ENCODE measurements at places on chromosomes 16 and 17.

DNA sequence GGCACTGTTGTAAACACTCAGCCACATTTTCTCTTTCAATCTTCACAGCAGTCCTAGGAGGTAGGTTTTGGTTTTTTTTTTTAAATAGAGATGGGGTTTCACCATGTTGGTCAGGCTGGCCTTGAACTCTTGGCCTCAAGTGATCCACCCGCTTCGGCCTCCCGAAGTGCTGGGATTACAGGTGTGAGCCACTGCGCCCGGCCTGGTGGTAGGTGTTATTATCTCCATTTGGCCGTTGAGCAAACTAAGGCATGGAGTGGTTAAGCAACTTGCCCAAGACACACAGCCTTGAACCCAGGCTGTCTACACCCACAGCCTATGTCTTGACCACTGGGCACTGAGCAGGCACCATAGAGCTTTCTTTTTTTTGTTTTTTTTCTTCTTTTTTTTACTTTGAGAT lies 8.6 kb downstream of the SGCA start:
- DNase-seq = no peak

GRCh38 chr16:74732707-74733350 lies 32.2 kb upstream of the MLKL start:
- no peak for DNase-seq

GRCh38 chr17:67401598-67402504 lies 24.8 kb downstream of the PITPNC1 start:
- no peak for DNase-seq

- DNase-seq = no peak
These were observed 55.2 kb upstream of the GOT2 start for GRCh38 chr16:58789351-58789750.

DNA sequence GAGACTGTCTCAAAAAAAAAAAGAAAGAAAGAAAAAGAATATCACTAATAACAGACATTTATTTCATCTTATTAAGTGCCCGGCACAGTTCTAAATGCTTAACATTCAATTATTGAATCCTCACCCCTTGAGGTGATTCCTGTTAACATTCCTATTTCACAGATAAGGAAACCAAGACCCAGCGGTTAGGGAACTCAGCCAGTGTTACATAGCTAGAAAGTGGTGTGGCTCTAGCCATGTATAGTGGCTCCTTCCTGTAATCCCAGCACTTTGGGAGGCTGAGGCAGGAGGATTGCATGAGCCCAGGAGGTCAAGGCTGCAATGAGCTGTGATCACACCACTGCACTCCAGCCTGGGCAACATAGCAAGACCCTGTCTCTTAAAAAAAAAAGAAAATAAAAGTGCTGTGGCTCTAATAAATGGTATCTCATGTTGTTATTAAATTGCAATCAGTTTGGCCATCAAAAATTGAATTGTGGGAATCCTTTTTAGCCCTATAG lies 28.1 kb downstream of the ZNRF1 start:
- DNase-seq = peak; percentile 62

- peak; percentile 81 for DNase-seq
These were observed 32.0 kb downstream of the KDM8 start for GRCh38 chr16:27235055-27235937.

DNA sequence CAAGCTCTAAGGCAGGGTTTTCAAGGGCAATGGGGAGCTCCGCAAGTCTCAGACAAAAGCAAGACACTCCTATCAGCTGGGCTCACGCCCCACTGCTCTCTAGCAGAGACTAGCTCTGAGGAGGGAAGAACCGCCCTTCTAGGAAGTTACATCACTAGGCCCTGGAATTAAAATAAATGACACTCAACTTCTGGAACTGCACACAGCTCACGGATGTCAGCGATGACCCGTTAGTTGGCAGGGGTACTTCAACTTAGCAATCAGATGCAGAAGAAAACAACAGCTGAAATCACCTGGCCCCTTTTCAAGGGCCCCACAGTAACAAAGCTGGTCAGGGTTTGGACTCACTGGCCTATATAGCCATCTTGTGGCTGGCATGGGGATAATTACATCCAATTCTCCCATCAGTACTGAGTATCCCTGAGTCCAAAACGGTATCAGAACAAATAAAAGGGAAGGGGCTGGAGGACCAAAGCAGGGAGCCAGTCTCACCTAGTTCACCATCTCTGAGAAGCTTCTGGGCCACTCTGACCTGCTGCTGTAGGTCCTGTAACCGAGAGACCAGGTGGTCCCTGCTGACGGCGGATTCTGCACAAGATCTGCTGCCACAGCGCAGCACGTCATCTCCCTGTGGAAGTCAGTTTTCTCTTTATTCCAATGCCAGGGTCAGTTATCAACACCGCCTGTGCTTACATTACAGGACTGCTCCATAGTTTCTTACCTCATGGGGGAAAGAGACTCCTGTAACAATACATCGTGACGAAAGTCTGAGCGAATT lies 22.2 kb downstream of the SERPINF1 start:
- peak; percentile 77 for DNase-seq

- no peak for DNase-seq
These were observed 303.7 kb downstream of the ZFHX3 start for GRCh38 chr16:72744076-72744793.

GRCh38 chr16:1180549-1181403 lies 27.9 kb downstream of the CACNA1H start:
- no peak for DNase-seq

Measured in astrocyte (in vitro differentiated cells and primary cell).